ENCODE measurements at places on chromosomes 13 and 19.

DNA sequence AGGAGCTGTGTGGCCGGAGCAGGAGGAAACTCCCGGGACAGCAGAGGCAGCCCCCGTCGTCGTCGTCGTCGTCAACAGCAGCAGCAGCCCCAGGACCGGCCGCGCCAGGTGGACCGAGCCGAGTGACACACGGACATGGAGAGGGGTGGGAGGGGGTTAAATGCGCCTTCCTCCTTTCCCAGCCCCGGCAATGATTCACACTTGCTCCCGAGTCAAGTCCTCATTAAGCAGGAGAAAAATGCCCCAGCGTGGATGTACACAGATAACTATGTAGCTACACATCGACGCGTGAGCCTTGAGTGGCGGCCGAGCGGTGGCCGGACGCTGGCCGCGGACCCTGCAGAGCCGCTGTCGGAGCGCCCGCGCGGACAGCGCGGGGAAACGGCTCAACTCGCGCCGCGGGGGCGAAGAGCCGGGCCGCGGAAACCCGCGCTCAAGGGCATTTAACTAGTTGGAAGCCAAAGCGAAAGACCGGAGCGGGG is 645 bp downstream of the UBL3 start:
- DNase-seq = peak; percentile 42

DNA sequence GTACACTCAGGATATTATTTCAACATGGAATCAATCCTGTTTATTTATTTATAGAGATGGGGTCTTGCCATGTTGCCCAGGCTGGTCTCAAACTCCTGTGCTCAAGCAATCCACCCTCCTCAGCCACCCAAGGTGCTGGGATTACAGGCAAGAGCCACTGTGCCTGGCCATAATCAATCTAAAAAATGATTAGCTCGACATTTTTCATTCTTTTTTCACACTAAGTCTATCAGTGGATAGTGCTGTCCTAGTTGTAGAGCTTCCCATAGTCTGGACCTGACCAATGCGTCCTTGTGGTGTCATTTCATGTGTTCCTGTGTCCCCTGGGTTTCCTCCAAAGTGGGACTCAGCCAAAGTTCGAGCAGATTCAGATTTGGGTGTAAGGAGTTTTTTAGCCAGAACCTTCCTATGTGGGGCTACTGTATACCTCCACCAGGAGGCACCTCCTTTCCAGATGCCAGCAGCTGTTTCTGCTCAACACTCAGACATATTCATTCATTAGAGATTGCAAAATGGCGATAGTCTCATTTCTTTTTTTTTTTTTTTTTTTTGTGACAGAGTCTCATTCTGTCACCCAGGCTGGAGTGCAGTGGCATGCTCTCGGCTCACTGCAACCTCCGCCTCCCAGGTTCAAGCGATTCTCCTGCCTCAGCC is 61.1 kb downstream of the MAP4K1 start:
- DNase-seq = no peak

- no peak for DNase-seq
Measured at GRCh38 chr19:31629579-31630363, 280.5 kb upstream of the TSHZ3 start.

DNA sequence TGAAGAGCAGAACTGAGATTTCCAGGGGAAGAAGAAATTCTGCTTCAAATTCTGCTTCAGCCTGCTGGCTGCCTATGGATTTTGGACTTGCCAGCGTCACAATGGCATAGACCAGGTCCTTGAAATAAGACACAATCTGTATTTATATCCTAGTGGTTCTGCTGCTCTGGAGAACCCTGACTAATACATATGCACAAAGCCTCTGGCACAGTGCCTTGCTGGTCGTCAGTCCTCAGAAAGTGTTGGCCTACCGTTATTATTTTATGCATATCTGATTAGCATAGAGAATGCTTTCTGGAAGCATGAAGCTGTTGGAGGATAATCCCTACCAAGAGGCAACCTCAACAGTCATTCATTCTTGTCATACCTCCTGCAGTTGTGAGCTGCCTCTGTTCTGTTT is 213.7 kb downstream of the B3GLCT start:
- DNase-seq = no peak

GRCh38 chr13:19890030-19890429 is 26.6 kb upstream of the ZMYM5 start:
- no peak for DNase-seq

DNA sequence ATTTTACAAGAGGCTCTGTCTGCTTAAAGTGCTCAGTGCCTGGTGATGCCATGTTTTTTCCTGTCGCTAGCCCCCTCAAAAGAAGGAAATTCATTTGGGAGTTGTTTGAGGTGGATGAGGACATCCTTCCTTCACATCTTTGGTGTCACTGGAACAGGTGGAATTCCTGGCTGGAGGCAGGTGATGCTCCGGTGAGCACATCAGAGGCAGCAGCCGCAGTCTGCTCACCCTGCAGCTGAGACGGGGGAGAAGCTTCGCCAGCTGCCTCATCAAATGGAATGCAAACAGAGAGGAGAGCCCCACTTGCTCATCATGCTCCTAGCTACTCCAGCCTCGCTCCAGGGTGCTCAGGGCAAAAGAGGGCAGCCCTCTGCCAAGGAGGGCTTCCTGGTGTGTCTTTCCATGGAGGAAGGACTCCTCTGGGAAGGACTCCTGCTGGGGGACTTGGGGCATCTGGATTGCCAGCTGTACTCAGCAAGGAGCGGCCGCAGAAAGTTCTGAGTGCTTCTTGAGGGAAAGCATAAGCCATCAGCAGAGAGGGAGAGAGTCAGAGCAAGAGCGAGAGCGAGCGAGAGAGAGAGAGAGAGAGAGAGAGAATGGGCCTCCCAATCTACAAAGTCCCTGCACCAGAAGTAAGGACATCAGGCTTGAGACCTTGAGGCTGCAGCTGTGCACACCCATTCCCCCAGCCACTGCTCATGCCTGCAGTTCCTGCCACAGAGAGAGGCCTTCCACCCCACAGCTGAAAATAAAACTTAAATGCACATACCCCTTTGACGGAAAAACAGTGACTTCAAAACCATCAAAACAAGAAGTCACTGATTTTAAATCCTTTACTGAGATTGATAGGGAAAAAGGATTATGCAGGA is 74.3 kb upstream of the UBL3 start:
- no peak for DNase-seq

DNA sequence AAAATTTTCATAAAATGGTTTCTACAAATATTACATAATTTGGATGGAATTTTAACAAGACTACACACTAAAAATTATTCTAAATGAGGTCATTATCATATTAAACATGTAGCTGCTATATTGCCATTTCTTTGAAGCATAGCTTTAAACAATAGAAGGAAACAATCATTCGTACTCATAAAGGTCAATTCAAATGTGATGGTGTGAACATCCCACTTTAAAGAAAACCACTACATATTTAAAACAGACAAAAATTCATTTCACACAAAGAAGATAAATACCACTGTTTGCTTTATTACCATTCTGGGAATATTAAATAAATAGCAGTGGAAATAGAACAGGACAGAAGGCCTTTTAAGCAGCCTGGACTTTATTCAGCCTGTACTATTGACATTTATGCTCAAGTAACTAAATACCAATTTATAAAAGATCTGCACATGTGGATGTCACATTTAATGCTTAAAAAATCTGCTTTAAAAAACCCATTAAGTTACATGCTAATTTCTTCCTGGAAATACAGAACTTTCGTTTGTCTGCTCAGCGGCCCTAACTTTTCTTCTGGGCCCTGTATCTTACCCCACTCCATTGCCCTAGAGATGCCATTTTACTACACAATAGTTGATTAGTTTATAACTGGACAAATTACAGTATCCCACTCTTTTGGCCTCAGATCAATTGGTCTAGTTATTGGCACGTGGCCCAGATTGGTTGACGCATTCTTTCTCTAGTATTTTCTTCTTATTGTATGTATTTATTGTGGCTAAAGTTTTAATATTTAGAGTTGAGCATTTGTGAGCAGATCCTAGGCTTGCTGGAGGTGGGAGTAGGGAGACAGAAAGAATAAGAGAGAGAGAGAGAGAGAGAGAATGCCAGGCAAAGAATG is 215.1 kb upstream of the SPRY2 start:
- DNase-seq = no peak

DNA sequence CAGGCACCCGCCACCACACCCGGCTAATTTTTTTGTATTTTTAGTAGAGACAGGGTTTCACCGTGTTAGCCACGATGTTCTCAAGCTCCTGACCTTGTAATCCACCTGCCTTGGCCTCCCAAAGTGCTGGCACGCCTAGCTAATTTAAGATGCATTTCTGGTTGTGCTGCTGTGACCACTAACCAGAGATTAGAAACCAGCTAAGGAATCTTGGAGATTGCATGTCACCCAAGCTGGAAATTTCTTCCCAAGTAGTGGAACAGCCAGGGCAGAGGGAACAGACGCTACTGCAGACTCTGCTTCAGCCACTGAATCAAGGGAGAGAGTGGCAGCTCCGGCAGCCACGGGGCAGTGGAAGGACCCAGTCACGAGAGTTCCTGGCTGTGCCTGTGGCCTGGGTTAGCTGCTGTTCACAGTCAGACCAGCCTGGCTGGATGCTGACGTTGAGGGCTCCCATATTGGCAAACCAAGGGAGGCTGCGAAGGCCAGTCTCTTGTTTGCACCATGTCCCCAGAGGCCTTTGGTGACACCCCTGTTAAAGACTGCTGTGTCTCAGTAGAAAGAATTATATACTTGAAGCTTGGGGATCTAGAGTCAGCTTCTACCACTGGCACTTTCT is 7.9 kb downstream of the TPM4 start:
- DNase-seq = no peak

DNA sequence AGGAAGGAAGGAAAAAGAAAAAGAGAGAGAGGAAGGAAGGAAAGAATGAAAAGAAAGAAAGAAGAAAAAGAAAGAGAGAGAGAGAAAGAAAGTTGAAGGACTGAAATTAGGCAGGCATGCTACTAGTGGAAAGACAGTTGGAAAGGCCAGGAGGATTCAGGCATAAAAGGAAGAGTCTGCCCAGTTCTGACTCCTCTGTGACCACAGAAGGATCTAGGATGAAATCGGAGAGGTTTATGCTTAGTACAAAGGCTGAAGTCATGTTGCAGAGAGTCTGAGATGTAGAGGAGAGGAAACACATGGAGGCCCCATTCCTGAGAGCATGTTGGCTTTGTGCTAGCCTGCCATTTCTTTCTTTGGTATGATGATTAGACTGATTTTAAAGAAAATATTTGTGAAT is 246.5 kb upstream of the ARGLU1 start:
- DNase-seq = no peak

DNA sequence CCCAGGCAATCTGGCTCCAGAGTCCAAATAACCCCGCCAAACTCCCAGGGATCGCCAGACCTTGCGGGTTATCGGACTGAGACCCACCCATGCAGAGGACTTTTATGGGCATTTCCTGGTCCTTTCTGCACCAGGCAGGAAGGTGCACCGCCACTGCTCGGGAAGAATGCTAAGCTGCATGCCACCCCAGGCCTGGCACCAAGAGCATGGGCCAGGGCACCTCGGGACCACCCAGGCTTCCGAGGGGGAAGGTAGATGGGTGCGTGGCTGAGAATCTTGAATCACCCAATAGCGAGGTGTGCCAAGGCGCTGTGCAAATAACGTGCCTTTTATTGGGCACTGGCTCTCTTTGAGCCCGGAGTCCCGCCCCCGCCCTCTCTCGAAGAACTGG is 422 bp upstream of the ZNF575 start:
- no peak for DNase-seq

GRCh38 chr19:5186293-5187050 is 154.1 kb downstream of the PTPRS start:
- DNase-seq = no peak
